T-helper 1 cell (primary cell): ENCODE measurements at places on chromosomes 11 and 22.

DNA sequence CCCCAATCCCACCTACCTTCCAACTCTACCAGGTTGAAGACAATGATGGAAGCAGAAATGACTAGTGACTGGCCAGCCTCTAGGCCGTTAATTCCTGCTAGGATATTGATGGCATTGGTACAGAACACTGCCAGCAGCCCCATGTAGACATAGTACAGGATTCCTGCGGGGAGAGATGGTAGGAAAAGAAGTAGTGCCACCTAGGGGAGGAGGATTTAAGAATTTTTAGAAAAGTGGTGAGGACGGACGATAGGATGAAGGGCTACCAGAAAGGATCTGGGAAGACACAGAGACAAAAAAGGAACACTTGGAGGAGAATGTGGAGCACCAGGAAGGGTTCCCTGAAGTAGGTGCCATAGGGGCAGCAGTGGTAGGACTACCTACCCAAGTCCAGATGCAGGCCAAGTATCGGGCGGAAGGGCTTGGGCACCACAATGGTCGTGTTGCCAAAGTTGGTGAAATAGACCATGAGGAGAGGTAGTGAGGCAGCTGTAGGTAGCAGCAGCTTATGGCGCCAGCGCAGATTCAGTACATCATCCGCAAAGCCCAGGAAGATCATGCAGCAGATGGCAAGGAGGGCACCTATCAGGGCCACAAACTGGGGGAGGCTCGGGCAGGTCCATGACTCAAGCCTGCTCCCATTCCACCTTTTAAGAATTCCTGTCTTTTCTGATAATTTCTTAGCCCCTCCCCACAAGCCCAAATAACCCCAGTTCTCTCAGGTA lies 1.2 kb downstream of the DPAGT1 start:
- DNase-seq, result no peak

- DNase-seq, result no peak
Observed at GRCh38 chr11:128840137-128840536, 27.0 kb downstream of the KCNJ1 start.

DNA sequence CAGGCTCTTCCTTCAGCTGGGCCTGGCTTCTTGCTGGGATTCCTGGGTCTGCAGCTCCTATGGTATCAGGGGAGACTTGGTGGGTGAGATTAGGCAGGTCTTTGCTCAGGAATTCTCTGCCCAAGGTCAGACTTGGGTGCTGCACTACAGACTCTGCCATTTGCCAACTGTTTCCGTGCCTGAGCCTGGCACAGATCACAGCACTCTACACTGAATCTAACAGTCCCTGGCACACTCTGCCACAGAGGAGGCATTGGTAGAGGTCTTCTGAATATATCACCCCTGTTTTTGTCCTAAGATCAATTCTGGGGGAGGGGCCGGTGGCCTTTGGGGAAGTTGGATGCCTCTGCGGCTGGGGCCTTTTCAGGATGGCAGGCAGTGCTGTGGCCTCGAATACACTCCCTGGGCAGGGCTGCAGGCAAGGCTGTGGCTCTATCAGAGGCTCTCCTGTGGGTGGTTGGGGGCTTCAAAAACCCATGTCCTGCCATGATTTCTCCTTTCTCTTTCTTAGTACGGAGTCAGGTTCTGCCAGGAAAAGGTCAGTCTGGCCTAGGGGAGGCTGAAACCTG lies 115.0 kb upstream of the NARS2 start:
- no peak for DNase-seq

DNA sequence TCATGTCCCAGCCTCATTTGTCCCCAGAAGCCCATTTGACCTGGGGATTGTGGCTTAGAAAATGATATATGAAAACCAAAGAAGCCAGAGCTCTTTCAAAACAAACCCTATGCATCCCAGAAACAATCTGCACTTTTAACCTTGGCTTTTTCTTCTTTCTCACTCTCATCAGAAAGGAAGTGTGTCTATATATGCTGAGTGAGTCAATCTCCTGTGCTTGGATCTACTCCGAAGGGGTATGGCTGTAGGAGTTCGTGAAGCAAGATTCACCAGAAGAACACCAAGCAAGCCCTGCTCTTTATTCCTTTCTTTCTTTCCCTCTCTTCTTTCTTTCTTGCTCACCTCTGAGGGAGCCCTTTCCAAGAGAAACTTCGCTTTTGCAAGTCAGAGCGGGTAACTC lies 636 bp downstream of the PAMR1 start:
- DNase-seq, result no peak

DNA sequence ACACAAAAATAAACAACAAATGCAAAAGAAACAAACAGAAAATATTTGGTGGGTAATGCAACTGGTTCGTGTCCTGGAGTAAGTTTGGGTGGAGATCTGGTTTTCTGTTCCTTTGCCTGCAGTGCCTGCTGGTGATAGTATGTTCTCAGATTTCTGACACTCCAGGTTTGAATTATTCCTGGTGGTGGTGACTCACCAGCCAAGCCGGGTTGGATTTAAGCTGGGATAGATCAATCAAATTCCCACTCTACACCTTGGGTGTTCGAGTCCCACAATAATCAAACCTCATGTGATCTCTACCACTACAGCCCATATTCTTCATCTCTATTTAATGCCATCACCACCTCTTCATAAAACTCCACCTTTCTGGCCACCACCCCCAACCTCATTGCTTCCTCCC lies 421.8 kb downstream of the NTM start:
- DNase-seq, result no peak

GRCh38 chr11:16896729-16897469 lies 117.3 kb downstream of the PLEKHA7 start:
- DNase-seq, result no peak
